ENCODE measurements at places on chromosomes 16 and 17.

- peak; percentile 57 for DNase-seq
Measured at GRCh38 chr17:77610972-77611521, 347.5 kb upstream of the TNRC6C start.

GRCh38 chr17:30351735-30352134 lies 17.9 kb upstream of the TMIGD1 start:
- no peak for DNase-seq

DNA sequence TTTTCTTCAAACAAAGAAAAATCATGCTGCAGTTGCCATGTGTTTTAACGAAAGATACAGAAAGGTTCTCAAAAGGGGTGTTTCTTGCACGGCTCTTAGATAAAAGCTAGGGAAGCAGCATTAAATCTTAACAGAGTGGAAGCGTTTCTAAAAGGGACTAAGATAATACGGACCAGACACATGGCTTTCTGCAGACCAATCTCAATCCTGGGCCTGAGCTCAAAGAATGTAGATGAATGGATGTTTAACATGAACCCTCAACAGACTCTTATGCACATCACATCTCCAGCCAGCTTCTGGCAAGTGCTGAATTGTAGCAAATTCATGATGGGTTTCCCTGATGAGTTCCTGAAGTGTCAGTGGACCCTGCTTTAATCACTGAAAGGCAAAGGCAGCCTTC lies 80.2 kb upstream of the COX10 start:
- DNase-seq: no peak

- peak; percentile 66 for DNase-seq
Measured at GRCh38 chr16:85573696-85574641, 39.2 kb upstream of the GSE1 start.

DNA sequence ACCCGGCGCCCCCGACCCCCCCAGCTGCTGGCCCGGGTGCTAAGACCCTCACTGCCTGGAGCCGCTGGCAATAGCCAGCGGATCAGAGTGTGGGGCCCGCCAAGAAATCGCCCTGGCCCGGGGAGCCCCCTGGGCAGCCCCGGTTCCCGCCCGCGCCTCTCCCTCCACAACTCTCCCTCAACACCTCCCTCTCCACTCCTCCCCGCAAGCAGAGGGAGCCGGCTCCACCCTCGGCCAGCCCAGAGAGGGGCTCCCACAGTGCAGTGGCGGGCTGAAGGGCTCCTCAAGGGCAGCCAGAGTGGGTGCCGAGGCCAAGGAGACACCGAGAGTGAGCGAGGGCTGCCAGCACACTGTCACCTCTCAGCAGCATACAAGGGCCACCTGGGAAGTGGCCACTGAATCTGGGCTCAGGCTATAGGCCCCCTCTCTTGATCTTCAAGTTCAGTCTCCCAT lies 385.5 kb downstream of the SEC14L1 start:
- no peak for DNase-seq

DNA sequence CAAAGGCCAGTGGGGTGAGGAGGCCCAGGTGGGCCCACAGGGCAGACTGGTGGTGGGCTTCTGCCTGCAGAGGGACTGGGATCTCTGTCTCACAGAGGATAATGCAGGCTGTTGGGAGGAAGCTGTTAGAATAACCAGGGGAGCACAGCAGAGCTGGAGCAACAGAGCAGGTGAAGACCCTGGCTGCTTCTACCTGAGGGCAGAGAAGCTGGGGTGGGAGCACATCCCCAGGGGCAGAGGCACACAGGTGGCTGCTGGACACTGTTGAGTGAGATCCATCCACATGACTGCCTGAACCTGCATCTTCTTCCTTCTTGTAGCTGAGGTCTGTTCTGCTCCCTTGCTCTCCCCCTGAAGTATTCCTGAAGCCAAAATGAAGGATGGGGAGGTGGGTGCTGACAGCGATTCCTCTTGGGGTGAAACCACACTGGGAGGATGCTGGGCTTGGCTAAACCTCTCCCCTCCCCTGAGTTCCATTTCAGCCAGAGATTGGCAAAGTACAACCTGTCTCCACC lies 1725.0 kb downstream of the TP53TG3F start:
- DNase-seq: no peak

GRCh38 chr16:88619859-88620815 lies 18.2 kb upstream of the IL17C start:
- DNase-seq: no peak

DNA sequence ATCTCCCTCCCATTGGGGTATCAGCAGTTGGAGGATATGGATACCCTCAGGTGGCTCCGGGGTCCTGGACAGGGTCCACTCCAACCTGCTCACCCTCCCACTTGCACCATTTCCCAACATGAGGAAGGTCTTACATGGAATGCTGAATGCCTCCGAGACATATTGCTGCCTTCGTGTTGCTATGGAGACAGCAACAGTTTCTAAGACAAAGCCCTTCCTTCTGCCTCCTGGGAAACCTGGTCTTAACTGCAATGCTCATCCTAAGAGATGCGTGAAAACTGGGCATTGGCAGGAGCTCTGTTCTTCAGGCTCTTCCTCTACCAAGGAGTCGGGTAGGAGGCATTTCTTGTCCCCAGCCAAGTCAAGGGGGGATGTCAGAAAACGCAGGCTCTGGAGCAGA lies 45.2 kb downstream of the ST3GAL2 start:
- no peak for DNase-seq

GRCh38 chr16:27202923-27203506 lies 311 bp upstream of the KDM8 start:
- peak; percentile 95 for DNase-seq

- peak; percentile 37 for DNase-seq
Measured at GRCh38 chr17:75077496-75078283, 10.1 kb upstream of the SLC16A5 start.

- peak; percentile 13 for DNase-seq
Measured at GRCh38 chr16:72961115-72961832, 86.7 kb downstream of the ZFHX3 start.

DNA sequence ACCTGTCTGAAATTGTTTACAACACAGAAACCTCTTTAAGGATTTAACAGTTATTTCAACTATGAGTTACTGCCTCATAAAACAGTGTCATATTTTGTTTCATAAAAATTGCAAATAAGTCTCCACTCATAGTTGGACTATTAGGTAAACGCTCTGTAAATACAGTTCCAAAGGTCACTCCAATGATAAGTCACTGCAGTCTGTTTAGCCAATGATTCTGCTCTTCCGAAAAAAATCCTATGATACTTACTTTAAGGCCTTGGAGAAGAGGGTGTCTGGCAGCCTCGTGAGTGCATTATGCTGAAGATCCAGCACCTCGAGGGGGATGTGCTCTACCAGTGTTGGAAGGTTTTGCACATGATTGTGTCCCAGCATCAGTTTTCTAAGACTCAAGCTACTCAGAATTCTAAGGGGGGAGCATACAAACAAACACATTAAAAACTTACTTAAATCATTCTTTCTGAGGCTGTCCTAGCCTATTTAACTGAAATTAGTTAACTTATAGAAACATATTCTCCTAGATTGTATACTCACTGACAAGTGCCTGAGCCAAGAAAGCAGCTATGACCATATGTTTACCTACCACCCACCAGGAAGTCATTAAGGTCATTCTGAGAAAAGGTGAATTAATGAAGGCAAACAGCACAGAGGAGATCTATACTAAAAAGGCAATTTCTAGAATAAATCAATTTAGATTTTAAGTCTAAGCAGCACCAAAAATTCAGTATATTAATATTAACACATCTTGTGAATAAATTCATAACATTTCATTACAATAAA lies 41.1 kb downstream of the MARVELD3 start:
- no peak for DNase-seq

DNA sequence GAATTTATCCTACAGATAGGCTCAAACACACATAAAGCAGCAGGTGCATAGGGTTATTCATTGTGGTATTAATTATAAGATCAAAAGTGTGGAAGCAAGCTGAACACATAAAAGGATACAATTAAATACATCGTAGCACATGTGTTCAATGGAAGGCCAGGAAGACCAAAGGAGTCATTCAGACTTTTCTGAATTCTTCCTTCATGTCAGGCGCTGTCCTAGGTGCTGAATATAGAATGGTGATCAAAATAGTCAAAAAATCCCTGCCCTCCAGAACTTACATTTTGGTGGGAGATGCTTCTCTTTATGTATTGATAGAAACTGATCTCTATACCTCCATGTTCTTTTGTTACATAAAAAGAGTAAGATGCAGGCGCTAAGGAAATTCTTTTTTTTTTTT lies 439.0 kb upstream of the ASIC2 start:
- DNase-seq: peak; percentile 5

GRCh38 chr17:32910769-32911168 lies 17.2 kb upstream of the TMEM98 start:
- no peak for DNase-seq

GRCh38 chr17:37546302-37546701 lies 56.6 kb downstream of the DUSP14 start:
- DNase-seq: peak; percentile 27

DNA sequence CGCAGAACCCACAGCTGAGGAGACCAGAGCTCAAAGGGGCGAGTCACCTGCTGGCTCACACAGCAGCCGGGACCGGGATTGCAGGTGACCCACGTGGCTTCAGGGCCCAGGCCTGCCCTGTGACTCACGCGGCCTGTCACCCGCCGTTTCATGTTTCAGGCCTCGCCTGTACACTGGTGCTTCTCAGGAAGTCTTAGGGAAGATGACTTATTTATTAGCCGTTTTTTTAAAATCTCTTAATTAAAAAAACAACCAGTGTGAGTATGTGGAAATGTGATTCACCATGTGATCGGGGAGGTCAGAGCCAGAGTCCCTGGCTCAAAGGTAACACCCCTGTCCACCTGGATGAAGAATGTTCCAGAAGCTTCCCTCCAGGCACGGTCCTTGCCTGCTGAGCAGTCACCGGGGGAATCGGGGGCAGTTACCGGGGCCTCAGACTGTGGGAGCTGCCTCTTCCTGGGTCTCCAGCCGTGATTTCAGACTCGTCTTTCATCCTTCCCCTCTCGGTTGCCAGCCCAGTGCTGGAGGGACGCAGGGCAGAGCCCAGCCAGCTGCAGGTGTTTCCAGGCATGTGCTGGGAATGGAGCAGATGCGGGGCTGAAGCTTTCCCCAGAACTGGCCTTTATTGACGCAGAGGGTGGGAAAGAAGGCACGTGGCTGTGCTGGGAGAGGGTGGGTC lies 49.3 kb downstream of the CMIP start:
- peak; percentile 86 for DNase-seq

- DNase-seq: peak; percentile 76
Measured at GRCh38 chr16:51881731-51882130, 665.2 kb downstream of the TOX3 start.

- DNase-seq: no peak
Measured at GRCh38 chr17:43881758-43882505, 25.4 kb downstream of the MPP2 start.

DNA sequence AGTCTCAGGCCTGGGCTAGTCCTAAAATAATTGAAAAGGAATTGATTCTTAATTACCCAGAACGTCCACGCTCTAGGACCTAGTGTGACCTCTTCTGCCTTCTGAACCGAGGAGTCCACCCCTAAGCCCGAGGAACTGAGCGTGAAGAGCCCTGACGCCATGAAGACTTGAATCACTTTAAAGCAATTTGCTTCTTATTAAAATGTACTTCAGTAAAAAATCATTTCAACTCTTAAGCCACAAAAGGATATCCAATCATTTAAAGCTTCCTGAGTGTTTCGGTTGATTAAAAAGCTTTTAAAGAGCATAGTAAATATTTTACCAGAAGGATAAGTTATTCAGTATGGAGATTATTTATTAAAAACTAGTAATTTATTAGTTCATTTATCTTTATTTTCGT lies 11.6 kb downstream of the HSBP1 start:
- DNase-seq: no peak

GRCh38 chr16:65196420-65197075 lies 74.7 kb upstream of the CDH11 start:
- no peak for DNase-seq

GRCh38 chr16:68739964-68740627 lies 3.0 kb downstream of the CDH1 start:
- DNase-seq: no peak

- no peak for DNase-seq
Measured at GRCh38 chr16:57758331-57759117, 23.0 kb downstream of the KATNB1 start.

DNA sequence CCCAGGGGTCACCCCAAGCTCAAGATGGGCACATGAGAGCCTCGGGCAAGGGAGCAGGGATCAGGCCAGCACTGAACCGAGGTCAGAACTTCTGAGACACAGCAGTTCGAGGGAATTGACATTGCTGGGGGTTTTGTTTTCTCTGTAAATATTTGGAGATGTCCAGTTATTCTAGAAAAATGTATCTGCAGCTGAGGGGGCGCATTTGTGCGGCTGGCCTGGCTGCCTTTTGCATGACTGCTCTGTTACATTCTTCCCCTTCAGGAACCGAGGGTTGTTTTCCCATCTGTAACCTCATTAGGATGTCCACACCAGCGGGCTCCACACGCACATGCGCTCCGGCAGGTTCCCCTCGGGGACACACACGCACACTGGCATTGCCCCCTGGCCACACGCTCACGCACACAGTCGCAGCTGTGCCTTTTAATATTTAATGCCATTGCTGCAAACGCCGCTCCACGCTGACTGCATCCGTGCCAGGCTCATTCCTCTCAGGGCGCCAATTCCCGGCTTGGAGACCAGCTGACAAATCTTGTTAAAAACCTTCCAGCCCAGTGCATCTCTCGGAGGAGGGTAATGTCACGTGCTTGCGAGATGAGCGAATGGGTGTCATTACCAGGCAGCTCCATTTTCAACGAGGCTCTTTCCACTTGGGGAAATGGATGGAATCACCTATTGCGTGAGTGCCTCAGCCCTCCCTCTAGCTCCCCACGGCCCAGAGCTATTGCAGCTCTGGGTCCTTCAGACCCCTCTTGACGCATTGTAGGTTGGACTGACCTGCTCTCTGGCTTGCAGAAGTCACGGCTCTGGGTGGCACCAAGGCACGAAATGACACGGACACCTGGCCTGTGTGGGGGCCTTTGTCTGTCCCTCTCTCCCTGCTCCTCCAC lies 13.1 kb downstream of the CCR7 start:
- peak; percentile 87 for DNase-seq

DNA sequence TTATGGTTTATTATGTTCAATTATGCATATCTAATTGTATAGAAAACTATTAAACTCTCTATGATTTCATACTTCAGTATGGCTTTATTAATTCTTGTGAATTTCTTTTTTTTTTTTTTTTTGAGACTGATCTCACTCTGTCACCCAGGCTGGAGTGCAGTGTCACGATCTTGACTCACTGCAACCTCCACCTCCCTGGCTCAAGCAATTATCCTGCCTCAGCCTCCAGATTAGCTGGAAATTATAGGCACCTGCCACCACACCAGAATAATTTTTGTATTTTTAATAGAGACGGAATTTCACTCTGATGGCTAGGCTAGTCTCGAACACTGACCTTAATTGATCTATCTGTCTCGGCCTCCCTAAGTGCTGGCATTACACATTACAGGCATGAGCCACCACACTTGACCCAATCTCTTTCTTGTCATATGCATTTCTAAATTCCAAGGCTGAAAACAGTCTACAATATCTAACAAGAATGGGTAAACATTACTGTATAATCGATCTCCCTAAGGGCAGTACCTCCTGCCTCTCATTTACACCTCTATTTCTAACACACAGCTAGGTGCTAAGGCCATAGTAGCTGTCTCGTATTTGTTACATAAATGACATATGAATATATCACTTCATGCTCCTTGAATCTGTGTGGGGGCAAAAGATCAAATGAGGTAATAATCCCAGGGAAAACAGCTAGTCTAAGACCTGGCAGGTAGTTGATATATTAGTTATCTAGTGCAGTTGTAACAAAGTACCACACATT lies 258.2 kb upstream of the CDH8 start:
- DNase-seq: no peak

All from fibroblast of skin of right quadriceps (primary cell).